ENCODE measurements at places on chromosomes 5 and 9.
A peak's percentile ranks its signal among the peaks of the same experiment; 100 is the strongest.

DNA sequence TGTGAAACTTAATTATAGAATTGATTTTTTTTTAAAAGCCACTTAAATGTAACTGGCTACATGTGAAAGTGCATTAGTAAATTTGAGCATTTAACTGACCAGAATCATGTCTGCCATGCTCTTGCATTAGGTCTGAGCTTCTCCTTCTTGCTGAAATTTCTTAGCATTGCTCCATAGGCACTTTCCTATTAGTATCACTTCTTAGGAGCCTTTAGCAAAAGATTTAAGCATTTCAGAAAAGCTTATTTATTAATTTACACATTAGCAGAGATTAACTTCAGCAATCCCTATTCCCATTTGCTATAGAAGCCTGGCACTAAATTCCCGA, 211.0 kb downstream of the SNX18 start:
- no peak for DNase-seq

GRCh38 chr5:93622240-93622885, 39.3 kb downstream of the NR2F1 start:
- no peak for DNase-seq

DNA sequence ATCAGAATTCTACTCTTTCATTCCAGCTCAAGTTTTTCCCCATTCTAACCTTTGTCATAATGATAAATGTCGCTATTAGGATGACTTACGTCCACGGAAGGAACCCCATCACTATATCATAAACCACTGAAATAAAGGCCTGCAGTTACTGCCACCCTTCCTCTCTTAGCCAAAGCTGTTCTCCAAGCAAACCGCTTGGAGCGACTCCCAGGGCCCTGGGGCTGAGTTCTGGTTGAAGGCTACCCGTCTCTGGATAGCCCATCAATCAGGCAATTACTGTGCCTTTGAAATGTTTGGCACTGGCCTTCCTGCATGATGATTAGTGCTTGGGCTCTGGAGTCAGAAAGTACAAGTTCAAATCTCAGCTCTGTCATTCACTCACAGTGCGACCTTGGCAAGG, 386.0 kb downstream of the SPOCK1 start:
- DNase-seq = no peak

GRCh38 chr9:111985315-111985714, 88.7 kb downstream of the UGCG start:
- no peak for DNase-seq

- no peak for DNase-seq
These were observed 145.6 kb downstream of the FSTL4 start for GRCh38 chr5:133466556-133467334.

GRCh38 chr5:167479779-167480178, 811.7 kb upstream of the WWC1 start:
- no peak for DNase-seq

DNA sequence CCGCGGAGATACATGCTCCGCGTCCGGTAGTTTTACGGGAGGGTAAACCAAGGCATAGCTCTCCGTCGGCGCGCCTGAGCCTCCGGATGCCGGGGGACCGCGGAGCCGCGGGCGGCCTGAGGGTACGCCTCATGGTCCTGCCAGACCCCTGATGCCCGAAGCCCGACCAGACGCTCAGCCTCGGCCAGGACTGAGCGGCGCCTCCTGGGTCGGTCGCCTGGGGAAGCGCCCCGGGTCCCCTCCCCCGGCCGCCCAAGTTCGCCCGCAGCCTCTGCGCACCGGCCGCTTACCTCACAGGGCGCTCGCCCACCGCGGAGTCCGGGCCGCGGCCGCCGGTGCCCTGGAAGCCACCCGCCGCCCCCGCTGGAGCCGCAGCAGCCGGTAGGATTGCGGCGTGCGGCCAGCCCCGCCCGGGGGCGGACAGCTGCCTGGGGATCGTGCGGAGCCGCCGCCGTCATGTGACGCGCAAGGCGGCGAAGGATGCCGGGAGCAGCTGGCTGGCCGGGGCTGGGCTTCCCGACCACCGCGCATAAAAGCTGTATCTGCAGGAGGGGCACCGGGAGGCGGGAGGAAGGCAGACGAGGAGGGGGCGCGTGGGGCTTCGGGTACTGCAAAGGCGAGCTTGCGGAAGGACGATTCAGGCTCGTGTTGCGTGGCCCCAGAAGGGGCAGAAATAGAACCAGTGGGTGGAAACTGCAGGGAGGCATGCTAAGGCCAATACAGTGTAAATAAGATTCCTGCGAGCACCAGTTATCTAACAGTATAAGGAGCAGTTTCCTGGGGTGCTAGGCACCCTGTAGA, at the start of gene FBXO10:
Gene FBXO10 (minus strand): TSS at position 460 of the 801 bp plus-strand sequence. CDS start 34,612 bp downstream, outside the sequence.
- peak; percentile 22 for DNase-seq

GRCh38 chr5:131279204-131279603, 15.4 kb downstream of the CDC42SE2 start:
- no peak for DNase-seq

- no peak for DNase-seq
These were observed 19.3 kb upstream of the ISCA1 start for GRCh38 chr9:86301686-86302085.

- no peak for DNase-seq
These were observed 615 bp downstream of the PSMD5 start for GRCh38 chr9:120841930-120842684.

DNA sequence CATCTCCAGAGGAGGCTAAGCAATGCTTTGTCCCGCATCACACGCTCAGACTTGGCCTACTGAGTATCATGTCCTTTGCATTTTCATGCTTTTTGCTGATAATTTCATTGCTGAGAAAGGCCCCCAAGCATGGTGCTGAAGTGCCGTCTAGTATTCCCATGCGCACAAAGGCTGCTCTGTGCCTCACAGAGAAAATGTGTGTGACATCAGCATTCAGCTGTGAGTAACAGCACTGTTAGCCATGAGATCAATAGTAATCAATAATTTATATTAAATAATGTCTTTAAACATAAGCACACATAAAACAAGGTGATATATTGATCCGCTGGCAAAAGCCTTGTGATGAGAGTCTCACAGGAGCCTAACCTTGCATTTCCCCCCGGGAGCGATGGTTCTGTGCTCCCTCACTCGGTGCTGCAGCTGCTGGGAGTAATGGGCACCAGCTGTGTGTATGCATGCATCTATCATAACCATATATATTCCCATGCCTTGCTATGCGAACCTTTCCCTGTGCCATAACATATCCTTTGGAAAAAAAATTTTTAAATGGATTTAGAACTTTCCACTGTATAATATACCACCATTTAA, 50.4 kb upstream of the RNF130 start:
- DNase-seq = no peak

GRCh38 chr5:139246394-139246793, 47.1 kb upstream of the MATR3 start:
- peak; percentile 73 for DNase-seq

- no peak for DNase-seq
These were observed 230.7 kb downstream of the DEPDC1B start for GRCh38 chr5:60469286-60469685.

GRCh38 chr5:132766020-132766805, 10.8 kb downstream of the SEPTIN8 start:
- no peak for DNase-seq

DNA sequence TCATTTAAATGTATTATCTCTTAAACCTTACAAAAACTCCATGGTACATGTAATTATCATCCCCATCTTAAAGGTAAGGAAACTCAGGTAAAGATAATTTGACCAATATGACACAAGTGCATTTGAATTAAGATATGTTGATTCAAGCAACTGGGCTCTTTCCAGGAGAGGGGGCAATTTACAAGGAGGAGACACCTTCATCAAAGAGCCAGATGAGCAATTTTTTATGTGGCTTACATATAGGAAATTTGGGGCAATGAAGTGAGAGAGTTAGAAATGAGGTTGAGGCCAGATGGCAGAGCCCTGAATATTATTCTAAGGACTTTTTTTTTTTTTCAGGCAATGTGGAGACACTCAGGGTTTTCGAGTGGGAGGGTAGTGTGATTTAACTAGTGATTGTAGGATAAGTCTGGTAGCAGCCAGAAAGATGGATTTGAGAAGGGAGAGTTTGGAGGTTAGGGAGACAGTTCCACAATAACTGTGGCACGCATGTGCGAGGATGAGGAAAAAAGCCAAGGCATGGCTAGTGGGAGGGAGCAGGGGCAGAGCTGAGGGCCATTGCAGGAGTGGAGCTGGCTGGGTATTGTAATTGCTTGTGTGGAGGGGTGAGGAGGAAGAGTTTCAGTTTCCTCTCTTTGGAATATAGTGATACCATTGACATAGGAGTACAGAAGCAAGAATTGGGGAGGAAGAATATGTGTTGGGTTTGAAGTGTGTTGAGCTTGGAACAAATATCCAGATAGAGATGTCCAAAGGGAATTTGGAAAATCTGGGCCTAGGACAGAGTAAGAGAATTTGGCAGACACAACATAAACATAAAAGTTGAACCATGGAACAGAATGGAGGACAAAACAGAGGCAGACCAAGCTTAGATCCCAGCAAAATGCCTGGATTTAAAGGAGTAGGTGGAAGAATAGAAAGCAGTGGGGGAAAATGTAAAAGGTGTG, 72.0 kb downstream of the ACTBL2 start:
- DNase-seq = no peak

DNA sequence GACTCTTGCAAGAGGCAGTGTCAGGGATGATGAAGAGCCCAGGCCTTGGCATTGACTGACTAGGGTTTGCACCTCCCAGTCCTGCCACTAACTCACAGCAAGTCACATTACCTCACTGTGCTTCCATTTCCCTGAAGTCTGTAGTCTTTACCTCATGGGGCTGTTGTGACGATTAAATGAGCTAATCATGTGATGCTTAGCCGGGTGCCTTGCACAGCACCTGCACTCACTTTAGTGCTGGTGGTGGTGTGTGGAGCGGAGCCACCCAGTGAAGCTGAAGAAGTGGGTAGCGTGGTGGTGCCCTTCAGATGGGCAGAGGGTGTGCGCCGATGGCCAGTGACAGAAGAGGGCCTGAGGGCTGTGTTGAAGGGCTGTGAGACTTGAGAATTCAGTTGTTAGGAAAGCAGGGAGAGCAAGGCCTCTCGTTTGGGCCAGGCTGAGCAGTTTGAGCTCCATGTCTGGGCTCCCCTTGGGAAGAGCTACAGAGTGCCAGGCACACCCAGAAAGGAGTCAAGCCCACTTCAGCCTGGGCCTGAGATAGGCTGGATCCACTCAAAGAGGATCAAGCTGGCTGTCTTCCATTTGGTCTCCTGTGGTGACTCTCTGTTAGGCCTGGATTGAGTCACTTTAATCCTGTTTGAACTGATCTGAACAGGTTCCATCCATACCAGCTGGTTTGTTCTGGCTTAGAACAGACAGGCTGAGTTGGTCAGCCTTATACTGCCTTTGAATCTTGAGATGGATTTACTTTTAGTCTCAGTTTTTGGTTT, 42.5 kb downstream of the RALGPS1 start:
- no peak for DNase-seq

DNA sequence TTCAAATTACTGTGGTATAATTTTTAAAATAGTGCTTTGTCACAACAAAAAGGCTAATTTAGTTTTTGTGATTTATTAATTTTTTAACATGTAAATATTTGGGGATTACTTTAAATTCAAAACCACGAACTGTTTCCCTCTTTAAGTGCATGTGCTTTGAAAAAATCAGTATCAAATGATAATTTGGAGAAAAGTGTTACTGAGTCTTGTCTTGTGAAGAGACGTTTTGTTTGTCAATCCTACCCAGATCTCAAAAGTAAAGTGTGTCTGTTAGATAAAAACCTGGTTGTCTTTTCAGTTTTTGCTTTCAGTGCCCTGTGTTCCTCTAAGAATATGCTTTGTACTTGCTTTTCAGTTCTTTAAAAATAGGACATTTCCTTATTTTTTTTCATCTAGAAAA, 7.7 kb downstream of the ZSWIM6 start:
- DNase-seq = no peak

DNA sequence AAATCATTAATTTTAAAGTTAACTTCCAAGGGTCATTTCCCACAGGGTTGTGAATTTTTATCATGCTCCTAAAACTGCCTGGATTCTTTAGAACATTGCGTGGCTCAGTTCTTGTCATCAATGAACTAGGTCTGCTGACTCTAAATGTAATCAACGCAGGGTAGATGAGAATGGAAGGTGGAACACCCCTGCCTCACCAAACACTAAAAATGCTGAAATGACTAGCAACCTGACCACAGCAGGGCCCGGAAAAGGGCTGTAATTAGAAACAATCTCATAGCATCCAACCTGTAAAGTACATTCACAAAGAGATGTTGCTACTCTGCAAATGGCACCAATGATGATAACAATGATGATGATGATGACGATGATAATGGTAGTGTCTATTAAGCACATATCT, 356.9 kb downstream of the DEPDC1B start:
- DNase-seq = no peak

DNA sequence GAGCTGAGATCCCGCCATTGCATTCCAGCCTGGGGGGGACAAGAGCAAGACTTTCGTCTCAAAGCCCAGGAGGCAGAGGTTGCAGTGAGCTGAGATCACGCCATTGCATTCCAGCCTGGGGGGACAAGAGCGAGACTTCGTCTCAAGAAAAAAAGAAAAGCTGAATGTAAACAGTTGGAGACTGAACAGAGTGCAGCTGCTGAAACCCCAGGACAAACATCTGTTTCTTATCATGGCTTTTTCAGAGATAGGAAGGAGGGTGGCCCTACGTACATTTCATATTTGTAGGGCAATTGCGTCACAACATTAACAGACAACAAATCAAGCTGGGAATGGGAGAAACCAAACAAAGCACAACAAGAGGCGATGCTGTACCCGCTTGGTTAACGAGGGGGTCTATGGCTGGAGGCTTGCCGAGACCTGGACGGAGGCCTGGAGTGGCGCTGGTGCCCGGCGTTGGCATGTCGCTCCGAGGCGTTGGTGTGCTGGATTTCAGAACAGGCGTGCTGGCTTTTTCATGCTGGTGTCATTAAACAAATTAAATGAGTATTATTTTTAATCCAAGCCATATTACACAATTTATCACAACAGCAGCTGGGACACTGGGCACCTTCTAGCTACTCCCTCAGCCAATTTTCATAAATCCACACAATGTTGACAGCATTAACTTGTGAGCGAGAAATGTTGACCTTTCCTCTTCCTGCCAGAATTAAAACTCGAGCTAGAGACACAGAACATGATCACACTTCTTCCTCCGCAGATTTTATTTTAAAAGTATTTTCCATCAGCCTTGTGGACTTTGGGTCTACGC, 76.1 kb downstream of the TLE1 start:
- no peak for DNase-seq

DNA sequence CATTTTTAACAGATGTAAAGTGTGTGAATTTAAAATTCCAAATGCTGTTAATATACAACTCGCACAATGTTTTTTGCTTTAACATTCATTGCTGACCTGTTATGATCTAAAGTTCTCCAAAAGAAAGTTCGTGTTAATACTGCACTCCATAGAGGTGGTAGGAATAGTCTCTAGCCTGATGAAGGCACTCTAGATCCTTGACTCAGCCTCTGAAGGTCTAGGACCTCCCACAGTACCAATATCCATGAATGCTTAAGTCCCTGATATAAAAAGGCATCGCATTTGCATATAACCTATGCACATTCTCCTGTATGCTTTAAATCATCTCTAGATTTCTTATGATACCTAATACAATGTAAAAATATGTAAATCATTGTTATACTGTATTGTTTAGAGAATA, 213.6 kb downstream of the EFNA5 start:
- DNase-seq = no peak

GRCh38 chr5:1883925-1884677, 1.4 kb upstream of the IRX4 start:
- DNase-seq = no peak

Data from stimulated activated CD4-positive, alpha-beta T cell treated with anti-CD3 and anti-CD28 coated beads, Interleukin-1b, Interleukin-23, amount 100 ng/mL, for 48 hours (primary cell).